Stimulated activated CD4-positive, alpha-beta T cell treated with anti-CD3 and anti-CD28 coated beads, Interleukin-12 subunit alpha, Interleukin-12 subunit beta, amount 100 ng/mL, for 48 hours (primary cell): ENCODE measurements at places on chromosomes 5 and 9.

DNA sequence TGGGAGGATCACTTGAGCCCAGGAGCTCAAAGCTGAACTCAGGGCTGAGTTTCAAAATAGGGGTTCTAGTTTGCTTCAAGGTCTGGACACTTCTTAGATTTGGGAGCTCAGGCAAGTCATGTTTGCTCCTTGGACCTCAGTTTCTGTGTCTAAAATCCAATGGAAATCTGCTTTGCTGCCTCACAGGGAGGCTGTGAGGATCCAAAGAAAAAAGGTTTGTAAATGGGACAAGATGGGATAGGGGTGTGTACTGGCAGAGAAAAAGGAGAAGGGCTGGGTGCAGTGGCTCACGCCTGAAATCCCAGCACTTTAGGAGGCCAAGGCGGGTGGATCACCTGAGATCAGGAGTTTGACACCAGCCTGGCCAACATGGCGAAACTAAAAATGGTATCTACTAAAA, 39.6 kb upstream of the SH3PXD2B start:
- no peak for DNase-seq

- DNase-seq, result no peak
Measured at GRCh38 chr5:61582205-61582820, 250.3 kb downstream of the ZSWIM6 start.

- no peak for DNase-seq
Measured at GRCh38 chr5:72988769-72989168, 32.9 kb downstream of the FCHO2 start.

GRCh38 chr5:25091921-25092320, 447.1 kb upstream of the CDH10 start:
- no peak for DNase-seq

DNA sequence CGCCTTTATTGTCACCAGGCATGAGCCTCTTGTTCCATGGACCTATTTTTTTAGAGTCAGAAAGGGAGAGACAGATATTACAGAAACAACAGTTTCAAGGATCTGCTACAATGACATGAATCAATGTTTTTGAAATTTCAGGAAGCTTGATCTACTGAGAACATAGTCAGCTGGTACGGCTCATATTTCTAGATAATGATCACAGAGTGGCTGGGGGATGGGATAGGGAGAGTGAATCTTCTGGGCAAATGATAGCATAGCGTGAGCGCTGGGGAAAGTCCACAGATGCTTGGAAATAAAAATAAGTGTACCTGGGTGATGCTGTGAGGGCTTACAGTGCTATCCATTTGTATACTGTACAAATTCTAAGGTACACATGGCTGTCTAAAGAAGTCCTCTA, 340.4 kb downstream of the EBF1 start:
- DNase-seq, result no peak

GRCh38 chr5:42387563-42387962, 35.7 kb upstream of the GHR start:
- no peak for DNase-seq

GRCh38 chr9:128902351-128903078, 18.3 kb upstream of the PHYHD1 start:
- DNase-seq, result peak; percentile 75

GRCh38 chr5:175847503-175847902, 23.9 kb upstream of the CPLX2 start:
- DNase-seq, result no peak

DNA sequence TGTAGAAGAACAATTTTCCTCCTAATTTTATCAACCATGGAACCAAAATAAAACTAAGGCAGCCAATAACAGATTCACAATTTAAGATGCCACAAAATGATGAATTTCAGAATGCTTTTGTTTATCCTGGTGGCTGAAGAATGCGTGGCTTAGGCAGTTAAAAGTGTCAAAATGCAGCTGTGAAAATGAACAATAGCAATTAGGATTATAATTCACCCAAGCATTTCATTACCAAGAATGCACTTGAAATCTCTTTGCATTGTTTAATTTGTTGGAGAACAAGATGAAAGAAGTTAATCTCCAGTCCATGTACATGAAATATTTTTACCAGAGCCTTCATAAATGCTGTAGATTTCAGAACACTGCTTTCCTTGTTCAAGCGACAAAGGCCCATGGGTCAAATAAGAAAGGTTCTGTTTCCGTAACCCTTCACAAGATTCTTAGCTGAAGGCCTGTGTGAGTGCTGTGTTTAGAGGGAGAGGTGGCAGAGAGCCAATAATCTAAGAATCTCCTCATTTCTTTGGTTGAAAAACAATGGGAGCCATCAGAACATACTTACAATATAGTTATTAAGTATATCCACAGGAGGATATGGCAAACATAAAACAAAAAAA, 39.3 kb downstream of the CLINT1 start:
- no peak for DNase-seq

GRCh38 chr5:174118823-174119467, 73.4 kb downstream of the NSG2 start:
- no peak for DNase-seq

- DNase-seq, result no peak
Measured at GRCh38 chr5:126723643-126724042, 53.3 kb upstream of the LMNB1 start.

DNA sequence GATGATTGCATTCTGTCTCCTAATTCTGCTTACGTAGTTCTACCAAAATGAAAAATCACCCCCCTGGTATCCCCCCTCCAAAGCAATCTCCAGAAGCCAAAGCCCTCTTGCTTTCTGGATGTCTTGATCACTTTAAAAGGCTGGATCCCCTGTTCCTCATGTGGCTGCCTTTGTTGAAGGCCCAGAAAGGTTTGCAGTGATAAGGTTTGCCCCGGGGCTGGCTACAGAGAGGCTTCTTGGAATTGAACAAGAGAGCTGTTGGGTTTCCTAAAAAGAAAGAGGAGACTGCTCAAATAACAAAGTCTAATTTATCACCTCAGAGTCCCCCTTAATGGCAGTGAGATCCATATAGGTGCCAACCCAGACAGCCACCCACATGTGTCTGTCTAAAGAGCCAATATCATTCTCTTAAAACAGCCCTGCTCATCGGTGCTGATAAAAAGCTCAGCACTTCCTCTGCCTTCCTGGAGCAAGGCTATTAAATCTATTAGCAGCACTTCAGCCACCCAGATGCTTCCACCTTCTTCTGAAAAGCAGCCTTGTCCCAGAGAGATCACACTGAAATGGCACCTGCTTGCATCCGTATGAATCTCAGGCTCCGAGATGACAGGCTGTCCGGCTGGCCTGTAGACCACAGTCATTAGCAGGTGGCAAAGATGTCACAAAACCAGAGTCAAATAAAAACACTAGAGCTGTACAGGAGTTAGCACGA, 70.9 kb downstream of the TEX10 start:
- no peak for DNase-seq
